Vagina (tissue), 2 donors: ENCODE measurements at places on chromosomes 16 and 17.
A peak's percentile ranks its signal among the peaks of the same experiment; 100 is the strongest.

- DNase-seq = no peak
Observed at GRCh38 chr17:5785867-5786509, 201.7 kb upstream of the NLRP1 start.

GRCh38 chr16:22887445-22887844, 73.5 kb downstream of the HS3ST2 start:
- DNase-seq = no peak

- DNase-seq = no peak
Observed at GRCh38 chr16:67311607-67312488, 14.7 kb downstream of the KCTD19 start.

GRCh38 chr17:57441270-57441600, 184.9 kb downstream of the MSI2 start:
- no peak for DNase-seq

DNA sequence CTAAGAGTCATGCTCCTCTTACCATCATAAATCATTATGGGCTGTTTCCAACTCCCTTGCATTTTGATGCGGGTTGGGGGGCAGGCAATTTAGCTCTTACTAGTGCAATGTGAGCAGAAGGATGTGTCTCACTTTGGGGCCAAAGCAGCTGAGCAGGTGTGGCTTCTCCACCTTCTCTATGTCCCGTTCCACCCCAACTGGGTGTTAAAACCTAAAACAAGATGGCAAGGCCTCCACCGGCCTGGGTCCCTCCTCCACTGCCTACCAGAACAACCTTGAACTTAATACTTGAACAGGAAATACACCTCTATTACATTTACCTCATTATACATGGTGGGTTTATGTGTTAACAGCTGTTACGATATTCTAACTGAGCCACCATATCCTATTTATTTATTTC, 52.8 kb downstream of the TOX3 start:
- no peak for DNase-seq

DNA sequence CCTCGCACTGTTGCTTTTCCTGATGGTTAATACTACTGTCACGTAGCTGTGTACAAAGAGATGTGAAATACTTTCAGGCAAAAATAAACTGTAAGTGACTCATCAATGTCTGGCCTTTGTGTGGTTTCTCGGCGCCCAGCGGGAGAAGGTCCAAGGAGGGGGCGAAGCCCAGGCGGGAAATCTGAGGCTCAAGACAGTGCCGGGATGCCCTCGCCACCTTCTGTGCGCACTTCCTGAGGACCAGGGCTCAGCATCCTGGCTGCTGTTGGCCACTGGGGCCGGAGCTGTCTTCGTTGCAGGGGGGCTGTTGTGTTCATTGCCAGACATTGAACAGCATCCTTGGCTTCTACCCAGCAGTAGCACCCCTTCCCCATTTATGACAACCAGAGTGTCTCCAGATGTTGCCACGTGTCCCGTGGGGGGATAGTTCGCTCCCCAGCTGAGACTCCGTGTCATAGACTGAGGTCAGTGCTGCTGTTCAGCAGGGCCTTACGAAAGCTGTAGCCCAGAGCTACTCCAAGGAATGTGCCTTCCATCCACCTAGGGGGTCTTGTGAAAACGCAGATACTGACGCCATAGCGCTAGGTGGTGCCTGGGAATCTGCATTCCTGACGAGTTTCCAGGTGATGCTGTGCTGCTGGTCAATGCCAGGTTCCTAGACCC, 67.3 kb upstream of the PLCG2 start:
- no peak for DNase-seq

- DNase-seq = no peak
Observed at GRCh38 chr16:29990883-29991570, 4.4 kb downstream of the HIRIP3 start.

- no peak for DNase-seq
Observed at GRCh38 chr17:82388922-82389283, 17.3 kb downstream of the UTS2R start.

DNA sequence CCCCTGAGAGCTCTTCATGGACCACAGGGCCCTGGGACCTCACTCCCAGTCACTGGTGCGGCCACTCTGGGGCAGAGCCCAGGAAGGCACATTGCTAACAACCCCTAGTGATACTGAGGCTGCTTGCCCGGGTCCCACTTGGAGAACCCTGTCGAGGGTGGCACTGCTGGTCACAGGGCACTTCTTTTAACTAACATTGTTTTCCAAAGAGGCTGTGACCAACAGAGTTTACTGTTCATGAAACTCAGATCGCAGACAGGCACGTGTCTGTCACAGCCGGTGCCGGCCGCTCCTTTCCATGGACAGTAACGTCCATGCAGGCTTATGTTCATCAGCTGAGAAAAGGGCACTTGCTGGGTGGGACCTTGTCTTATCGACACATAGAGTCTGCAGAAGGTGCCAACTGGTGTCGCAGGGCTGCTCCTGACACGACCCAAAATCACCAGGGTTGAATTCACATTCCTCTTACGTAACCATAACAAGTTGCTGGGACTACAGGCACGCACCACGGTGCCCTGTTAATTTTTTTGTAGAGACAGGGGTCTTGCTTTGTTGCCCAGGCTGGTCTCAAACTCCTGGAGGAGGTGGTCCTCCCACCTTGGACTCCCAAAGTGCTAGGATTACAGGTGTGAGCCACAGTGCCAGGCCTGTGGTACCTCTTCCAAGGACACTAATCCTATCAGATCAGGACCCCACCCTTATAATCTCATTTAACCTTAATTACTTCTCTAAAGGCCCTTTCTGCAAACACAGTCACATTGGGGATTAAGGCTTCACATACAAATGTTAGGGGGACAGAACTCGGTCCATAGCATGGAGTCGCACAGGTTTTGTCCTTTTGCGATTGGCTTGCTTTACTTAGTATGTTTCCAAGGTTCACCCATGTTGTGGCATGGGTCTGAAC, 1.2 kb upstream of the ZC3H18 start:
- no peak for DNase-seq

- no peak for DNase-seq
Observed at GRCh38 chr17:40495140-40495539, 6.3 kb downstream of the TNS4 start.

DNA sequence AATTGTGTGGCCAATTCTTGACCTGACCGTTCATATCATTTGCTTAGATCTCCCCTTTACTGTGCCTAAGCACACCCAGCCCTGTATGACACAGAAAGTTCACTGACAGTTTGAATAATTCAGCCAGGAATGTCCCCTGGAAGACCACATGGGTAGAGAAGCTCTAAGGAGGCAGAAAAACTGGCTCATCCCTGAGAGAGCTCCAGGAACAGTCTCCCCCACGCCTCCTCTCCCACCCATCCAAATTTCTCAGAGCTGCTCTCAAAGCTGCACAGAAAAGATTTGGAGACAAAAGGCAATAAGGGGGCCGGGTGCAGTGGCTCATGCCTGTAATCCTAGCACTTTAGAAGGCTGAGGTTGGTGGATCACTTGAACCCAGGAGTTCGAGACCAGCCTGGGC, 11.2 kb downstream of the PRAC1 start:
- DNase-seq = no peak

DNA sequence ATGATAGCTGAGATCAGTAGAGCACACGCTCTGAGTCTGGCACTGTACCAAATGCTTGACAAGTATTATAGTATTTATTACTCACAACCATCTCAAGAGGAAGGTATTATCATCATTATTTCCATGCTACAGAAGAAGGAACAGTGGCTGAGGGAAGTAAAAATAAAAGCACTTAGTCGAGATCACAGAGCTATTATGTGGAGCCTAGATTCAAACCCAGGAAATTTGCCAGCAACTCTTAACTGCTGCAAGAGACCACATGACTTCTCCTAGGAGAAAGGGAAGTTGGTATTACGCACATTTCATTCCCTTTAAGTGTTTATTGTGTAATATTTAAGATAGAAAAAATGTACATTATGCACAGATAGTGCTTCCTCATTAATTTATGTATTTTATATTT, 1.0 kb upstream of the RHOT1 start:
- no peak for DNase-seq

DNA sequence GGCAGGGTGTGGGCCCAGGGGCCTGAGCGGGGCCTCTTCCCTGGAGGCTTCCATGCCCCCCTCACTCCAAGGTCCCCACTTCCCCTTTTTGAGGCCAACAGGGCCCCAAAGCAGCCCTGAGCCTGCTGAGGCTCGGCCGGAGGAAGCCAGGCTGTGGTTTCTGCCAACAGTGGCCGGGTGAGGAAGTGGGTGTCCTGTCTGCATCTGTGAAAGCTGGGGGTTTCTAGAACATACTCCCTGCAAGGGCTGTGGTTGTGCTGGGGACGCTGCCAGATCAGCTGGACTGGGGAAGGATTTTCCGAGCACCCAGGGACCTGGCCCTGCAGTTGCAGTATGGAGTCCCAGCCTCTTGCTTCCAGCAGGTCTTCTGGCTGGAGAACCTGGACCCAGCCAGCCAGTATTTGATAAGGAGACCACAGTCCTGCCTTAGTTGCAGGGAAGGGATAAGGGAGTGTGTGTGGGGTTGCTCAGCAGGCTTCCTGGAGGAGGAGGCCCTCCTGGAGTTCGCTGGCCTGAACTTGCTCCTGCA, 15.7 kb downstream of the ADCY7 start:
- DNase-seq = no peak

DNA sequence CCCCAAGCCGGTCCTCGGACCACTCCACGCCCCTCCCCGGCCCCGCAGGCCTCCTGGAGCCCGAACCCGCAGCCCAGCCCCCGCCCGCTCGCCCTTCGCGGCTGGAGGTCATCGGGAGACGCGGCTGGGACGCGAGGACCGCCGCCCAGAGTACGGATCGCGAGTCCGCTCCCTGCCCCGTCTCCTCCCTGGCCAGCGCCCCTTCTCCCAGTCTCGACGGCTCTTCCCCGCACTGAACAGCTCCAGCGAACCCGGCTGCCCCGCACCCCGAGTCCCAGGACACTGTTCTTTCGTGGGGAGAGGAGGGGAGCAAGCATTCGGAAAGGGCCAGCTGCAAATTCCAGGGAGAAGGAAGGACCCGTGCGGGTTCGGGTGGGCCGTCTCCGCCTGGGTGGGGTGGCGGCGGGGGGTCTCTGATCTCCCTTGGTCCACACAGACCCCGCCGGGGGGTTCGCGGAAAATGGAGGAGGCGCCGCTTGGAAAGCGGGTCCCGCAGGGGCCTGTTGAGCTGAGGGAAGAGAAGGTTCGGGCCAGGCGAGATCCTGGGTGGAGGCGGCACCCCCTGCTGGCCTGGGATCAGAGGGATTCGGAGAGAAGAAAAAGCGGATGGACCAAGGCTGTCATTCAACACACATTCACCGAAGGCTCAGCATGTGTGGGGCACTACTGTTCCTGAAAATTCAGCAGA, 632 bp upstream of the RTN4RL1 start:
- DNase-seq = no peak

DNA sequence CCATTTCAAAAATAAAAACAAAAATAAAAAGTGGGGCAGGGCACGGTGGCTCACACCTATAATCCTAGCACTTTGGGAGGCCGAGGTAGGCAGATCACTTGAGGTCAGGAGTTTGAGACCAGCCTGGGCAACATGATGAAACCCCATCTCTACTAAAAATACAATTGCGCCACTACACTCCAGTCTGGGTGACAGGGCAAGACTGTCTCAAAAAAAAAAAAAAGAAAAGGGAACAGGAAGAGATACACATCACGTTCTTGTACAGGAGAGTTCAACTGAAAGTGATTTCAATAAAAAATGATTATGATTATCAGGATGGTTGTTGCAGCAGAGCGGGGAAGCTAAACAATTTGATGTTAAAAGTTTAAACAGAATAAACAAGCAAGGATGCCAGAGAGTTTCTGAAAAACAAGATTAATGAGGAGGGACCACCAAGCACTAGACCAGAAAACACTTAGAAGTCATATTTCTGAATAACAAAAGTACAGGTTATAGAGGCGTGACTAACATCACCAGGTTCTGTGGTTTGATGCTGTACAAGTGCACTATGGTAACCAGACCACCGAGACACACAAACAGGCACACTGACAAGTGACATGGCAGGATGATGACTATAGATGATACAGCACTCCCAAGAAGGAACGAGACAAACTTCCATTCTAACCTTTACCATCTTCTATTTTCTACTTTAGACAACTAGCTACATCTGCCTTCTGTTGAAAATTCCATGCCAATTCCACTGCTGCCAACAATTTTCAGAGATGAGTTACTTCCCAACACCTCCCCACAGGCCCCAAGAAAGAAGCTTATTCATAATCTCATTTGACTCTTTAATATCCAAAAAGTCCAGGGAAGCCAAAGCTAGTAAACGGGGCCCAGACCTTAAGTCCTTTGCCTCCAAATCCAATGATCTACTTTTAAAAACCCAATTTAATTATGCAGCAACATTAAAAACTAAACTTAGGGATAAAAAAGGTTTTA, 11.8 kb downstream of the DNAJA2 start:
- DNase-seq = no peak

DNA sequence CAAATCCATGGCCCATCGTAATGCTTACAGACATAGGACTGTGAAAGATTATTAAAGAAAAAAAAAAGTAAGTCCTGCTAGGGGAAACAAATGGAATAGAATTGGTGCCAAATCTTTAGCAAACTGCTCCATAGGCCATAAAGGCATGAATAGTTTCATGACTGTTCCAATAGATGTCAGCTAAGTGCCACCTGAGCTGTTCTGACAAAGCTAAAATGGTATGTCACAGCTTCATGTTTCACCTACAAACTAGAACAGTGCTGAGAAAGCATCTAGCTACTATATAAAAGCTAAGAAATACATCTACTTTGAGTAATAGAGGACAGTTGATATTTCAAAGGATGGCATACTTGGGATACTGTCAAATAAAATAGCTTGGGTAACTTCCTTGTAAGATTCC, 771.6 kb upstream of the CA10 start:
- DNase-seq = no peak

DNA sequence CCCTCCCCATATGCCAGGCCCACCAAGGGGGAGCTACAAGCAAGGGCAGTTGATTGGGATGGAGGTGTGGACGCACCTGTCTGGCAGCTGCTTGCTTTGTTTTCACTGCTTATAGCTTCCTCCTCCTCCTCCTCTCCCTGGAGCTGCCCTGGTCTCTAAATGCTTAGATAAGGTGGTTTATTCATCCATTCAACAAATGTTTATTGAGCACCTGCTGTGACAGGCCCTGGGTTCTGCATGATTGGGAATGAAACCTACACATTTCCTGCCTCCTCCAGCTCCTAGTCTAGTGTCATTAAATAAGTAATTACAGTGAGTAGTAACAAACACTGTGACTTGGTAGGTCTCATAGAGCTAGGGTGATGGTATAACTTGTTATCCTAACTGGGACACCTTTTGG, 17.4 kb upstream of the MAP3K14 start:
- no peak for DNase-seq

- DNase-seq = no peak
Observed at GRCh38 chr17:68955181-68955841, at the start of gene ABCA8. Gene ABCA8 (minus strand): TSS chr17:68955392. CDS start chr17:68942034, 13,358 bp downstream.

- DNase-seq = no peak
Observed at GRCh38 chr16:67736858-67737257, 17.7 kb upstream of the GFOD2 start.

- no peak for DNase-seq
Observed at GRCh38 chr17:44830359-44831288, 537 bp upstream of the GJC1 start.

DNA sequence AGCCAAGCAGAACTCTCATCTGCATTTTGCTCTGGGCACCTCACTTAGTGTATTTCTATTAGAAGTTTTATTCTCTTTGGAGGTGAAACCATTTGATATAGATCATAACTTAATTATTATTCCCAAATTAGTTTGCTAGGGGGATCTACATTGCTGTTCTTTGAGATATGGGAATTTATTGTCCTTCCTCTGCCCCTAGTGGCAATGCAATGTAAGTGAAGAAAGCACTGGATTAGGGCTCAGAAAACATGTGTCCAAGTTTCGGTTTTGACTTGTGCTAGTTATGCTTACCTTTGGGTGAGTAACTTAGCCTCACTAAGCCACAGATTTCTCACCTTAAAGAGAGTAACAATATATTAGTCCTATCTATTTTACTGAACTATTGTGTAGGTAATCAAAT, 2.9 kb downstream of the KRT39 start:
- DNase-seq = no peak

GRCh38 chr17:77723071-77723908, 235.2 kb upstream of the TNRC6C start:
- DNase-seq = peak; percentile 71
